ENCODE measurements at places on chromosomes 16 and 17.

GRCh38 chr16:57477531-57478202 is 8.6 kb downstream of the DOK4 start:
- DNase-seq, result no peak

GRCh38 chr16:49158029-49158642 is 123.5 kb downstream of the CBLN1 start:
- DNase-seq, result no peak

DNA sequence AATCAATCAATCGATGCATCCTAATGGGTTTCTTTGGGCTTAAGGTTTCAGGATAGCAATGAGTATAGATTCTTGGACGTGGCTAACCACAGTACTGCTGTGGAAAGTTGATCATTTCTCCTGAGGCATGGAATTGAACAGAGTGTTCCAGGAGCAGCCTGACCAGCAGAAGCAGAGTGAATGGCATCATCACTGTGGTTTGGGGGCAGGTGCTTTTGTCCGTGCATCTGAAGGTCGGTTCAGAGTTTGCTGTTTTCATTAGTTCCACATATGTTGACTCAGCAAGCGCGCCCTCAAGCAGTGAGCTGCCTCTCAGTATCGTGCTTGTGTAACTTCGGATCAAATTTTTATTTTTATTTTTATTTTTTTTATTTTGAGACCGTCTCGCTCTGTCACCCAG is 24.9 kb downstream of the KIAA0513 start:
- DNase-seq, result no peak

GRCh38 chr16:66515596-66516508 is 34.1 kb downstream of the TK2 start:
- DNase-seq, result no peak

- no peak for DNase-seq
These were observed 38.8 kb downstream of the METRNL start for GRCh38 chr17:83118071-83118841.

- no peak for DNase-seq
These were observed 47.5 kb upstream of the CCL2 start for GRCh38 chr17:34207572-34207971.

- DNase-seq, result no peak
These were observed 126.4 kb downstream of the SALL1 start for GRCh38 chr16:51024703-51025102.

GRCh38 chr16:57572978-57573728 is 30.7 kb downstream of the ADGRG5 start:
- DNase-seq, result no peak

DNA sequence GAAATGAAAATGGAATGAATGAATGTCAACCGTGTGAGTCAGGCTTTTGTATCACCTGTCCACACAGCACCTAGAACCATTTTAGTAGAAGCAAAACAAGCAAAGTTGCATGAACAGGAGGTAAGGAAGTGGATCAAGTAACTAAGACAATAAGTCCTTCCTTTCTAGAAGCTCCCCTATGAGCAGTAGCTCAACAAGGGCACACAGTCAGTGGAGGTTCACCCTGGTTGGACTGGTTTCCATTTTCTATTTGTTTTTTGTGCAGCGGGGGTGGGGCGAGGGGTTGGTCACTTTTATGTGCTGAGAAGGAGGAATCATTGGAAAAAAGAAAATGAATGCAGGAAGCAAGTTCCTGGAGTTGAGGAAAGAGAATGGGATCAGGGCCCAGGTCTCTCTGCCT is 4.0 kb upstream of the HSBP1 start:
- DNase-seq, result no peak

- DNase-seq, result no peak
These were observed 6.2 kb downstream of the HS3ST3A1 start for GRCh38 chr17:13595599-13595899.

- no peak for DNase-seq
These were observed 42.3 kb downstream of the FZD2 start for GRCh38 chr17:44599298-44600175.

DNA sequence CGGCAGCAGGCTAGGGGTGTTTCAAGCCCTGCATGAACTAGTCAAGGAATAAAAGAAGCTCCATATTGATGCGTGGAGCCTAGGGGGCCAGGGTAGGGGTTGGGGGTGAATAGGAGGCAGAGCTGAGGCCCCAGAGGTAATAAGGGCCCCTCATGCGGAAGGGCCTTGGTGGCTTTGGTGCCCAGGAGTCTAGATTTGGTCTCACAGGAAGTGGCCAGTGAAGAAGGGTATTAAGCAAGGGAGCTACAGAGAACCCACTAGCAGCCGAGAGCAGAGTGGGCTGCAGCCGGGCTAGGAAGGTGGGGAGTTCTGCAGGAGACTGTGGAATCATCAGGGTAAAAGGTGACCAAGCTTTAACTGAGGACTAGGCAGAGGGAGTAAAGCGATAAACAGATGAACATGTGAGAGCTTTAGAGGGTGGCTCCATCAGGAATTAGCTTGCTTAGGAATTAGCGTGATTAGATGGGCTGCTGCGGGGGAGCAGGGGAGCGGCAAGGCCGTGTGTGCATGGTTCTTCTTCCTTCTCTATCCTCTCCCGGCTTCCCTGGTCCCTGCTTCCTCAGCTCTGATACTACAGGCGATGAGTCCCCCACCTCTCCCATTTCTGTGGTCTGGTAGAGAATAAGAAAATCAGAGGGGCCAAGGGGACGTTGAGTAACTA is 9.8 kb downstream of the GNGT2 start:
- no peak for DNase-seq

DNA sequence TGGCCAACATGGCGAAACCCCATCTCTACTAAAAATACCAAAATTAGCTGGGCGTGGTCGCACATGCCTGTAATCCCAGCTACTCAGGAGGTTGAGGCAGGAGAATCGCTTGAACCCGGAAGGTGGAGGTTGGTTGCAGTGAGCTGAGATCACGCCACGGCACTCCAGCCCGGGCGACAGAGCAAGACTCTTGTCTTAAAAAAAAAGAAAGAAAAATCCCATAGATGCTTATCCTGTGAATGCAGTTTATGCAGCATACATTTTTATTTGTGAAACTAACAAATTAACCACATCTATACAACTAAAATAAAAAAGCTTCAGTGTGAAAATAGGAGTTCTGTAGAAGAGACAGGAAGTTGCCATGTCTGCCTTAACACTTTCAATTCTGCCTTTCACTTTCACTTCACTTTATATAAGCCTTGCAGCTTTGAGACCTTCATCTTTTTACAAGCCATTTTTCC is 7.1 kb downstream of the IGSF6 start:
- no peak for DNase-seq

DNA sequence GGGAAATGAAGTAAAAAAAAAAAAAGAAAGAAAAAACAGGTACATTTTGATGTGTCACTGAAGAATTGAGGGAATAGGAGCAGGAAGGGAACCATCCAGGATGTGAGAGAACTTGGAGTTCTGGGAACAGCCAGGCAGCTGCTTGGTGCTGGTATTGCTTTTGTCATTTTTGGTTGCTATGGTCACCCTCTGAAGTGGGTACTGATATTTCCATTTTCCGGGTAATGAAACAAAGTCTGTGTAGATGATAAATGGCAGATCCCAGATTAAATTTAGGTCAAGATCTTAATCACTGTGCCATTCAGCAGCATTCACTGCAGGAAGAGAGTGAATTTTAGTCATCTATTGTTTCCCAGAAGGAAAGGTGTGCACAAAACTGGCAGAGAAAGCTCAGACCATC is 93.6 kb downstream of the ABCA8 start:
- no peak for DNase-seq

DNA sequence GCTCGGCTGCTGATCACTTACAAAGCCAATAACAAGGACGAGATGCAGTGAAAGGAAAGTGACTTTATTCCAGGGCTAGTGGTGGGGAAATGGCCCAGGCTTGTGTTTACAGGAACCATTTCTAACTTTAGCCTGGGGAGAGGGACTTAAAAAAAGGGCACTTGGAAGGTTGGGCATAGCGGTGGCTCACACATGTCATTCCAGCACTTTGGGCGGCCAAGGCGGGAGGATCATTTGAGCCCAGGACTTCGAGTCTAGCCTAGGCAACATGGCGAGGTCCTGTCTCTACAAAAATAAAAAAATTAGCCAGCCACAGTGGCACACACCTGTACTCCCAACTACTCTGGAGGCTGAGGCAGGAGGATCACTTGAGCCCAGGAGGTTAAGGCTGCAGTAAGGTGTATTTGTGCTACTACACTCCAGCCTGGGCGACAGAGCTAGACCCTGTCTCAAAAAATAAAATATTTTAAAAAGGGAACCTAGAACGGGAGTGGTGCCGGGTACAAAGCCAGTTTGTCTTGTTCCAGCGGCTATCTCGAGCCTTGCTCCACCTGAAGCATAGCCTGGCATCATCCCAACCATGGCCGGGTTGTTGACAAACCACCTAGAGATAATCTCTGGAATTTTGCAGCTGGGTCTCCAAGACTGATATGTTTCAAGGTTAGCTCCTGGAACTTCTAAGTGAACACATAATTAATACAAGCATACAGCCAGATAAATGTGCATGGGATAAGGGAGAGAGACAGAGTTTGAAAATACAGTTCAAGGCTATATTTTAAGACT is 5.7 kb upstream of the TVP23A start:
- no peak for DNase-seq

- DNase-seq, result no peak
These were observed 15.8 kb upstream of the WSCD1 start for GRCh38 chr17:6054372-6054771.

DNA sequence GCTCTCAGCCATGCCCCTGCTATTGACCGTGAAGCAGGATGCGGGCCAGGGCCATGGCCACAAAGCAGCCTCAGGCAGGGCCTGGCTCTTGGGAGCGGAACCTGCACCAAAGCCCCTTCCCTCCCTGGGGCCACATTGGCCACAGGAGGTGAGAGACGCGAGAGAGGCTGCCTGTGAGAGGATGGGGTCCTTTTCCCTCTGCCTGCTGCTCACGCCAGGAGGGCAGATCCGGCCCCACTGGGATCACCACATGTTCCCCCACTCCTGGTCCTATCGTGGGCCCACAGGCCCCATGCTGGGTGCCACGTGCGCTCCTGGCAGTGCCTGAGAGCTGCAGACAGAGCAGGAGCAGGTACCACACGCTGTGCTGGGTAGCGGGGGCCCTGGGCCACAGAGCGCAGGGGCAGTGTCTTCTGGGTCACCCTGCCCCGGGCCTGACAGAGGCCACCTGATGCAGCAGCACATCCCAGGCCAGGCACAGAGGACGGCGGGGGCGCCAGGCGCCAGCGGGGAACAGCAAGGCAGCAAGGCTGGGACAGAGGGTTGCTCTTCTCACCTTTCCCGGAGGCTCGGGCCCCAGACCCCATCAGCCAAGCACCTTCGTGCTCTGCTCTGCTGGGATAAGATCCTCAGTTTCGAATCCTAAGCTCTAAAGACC is 9.2 kb upstream of the NUDT16L1 start:
- no peak for DNase-seq

GRCh38 chr16:25875956-25876598 is 184.3 kb downstream of the HS3ST4 start:
- no peak for DNase-seq

DNA sequence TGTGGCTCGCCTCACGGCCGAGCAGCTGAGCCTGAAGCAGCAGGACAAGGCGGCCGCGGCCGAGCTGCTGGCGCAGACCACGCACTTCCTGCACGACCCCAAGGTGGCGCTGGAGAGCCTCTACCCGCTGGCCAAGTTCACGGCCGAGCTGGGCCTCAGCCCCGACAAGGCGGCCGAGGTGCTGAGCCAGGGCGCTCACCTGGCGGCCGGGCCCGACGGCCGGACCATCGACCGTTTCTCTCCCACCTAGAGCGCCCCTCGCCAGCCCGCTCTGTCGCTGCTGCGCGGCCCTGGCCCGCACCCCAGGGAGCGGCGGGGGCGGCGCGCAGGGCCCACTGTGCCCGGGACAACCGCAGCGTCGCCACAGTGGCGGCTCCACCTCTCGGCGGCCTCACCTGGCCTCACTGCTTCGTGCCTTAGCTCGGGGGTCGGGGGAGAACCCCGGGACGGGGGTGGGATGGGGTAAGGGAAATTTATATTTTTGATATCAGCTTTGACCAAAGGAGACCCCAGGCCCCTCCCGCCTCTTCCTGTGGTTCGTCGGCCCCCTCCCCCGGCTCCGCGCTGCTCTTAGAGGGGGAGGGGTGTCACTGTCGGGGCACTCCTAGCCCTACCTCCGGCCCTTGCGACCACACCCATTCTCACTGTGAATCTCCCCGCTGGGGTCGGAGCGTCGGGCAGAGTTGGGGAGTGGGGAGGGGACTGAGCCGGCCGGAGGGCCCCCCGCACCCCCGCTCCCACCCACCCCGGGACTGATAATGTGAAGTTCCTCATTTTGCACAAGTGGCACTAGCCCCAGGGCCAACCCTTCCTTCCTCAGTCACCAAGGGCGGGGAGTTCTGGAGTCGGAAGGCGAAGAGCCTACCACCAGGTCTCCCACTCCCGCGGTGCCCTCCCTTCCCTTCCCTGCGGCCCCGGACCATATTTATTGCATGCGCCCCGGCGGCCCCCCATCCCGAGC is 4.0 kb downstream of the HIC1 start:
- DNase-seq, result peak; percentile 69

DNA sequence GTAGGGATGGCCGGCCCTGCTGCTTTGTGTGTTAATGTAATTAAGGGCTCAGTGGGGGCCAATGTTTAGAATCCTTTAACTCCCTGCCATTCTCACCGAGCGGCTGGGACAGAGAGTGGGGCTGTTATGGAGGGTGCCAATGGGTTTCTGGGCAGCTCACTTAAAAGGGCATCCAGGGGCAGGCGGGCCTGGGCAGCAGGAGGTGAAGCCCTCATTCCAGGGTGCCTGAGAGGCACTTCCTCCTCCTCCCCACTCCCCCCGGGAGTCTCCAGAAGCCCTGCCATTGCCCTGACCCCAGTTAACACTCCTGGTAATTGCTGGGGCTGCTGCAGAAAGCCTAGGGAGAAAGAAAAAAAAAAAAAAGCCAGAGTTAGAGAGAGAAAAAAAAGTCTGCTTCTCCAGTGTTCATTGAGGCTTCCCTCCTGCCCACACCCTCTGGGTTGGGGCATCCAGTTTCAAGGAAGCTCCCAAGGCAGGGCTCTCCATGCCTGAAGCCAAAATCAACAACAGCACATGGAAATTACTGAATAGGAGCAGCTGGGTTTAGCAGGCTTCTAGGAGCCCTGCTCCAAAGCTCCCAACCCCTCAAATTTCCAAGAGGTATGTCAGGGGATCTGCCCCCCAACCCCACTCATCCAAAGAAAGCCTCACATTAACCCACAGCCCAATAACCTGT is 28.0 kb downstream of the CUEDC1 start:
- no peak for DNase-seq

DNA sequence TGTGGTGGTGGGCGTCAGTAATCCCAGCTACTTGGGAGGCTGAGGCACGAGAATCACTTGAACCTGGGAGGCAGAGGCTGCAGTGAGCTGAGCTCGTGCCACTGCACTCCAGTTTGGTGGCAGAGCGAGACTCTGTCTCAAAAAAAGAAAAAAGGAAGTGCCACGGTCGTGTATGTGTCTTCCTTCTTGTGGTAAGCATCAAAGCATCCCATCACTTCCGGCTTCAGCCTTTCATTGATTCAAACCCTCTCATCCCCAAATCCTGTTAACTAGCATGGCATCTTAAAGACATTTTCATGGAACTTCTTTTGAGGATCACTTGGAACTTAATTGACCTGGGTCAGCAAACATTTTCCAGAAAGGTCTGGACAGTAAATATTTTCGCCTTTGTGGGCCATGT is 126.2 kb downstream of the CPPED1 start:
- no peak for DNase-seq

All from activated CD4-positive, CD25-positive, alpha-beta regulatory T cell treated with anti-CD3 and anti-CD28 coated beads, Interleukin-2, amount 50 U/mL, for 72 hours (primary cell).